ENCODE measurements at places on chromosomes 4 and X.
A peak's percentile ranks its signal among the peaks of the same experiment; 100 is the strongest.

DNA sequence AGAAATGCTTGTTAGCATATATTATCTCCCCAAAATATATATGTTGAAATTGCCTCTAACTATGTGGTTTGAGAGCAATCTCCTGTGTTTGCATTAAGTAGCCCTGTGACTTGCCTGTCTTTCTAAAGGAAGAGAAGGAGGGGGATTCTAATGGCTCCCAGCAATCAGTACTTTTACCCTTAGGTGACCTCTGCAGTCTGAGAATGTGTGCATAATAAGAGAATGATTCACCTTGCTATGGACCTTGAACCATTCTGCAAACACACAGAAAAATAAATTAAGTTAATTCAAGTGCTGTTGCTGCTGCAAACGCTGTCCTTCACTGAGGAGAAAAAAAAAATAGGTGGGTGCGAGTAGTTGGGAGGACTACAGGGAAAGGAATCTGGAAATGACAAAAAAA is 322.2 kb downstream of the IQCM start:
- DNase-seq = no peak

DNA sequence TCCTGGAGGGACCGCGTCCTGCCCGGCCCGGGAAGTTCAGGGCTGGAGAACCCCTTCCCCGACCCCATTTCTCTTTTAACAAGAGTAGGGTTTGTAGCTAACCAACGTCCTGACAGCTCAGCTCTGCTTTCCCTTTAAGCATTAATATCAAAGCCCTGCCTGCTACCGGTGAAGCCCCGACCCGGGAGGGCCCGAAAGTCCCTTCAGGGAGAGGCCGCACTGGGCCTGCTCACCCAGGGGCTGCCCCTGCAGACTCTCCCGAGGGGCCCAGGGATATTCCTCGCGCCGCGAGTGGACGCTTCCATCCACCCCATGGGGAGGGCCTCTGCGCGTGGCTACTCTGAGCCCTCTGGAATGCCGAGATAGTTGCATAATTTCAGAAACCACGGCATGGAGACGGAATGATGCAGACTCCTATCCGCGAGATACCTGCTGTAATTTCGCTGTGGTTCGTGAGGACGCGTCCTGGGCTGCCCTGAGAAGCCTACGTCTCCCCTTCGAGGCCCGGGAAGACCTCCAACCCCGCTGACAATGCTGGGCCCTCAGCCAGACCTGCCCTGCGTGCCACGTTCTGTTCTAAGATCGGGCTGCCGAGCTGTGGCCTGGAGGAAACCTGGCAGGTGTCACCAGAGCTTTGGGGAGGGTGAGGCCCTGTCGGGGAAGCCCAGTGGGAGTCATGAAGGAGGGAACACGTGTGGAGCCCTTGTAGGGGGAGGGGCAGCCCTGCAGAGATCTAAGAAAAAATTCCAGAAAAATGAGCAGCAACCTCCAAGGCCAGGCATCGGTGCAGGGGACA is 999 bp upstream of the CTBP1 start:
- no peak for DNase-seq

DNA sequence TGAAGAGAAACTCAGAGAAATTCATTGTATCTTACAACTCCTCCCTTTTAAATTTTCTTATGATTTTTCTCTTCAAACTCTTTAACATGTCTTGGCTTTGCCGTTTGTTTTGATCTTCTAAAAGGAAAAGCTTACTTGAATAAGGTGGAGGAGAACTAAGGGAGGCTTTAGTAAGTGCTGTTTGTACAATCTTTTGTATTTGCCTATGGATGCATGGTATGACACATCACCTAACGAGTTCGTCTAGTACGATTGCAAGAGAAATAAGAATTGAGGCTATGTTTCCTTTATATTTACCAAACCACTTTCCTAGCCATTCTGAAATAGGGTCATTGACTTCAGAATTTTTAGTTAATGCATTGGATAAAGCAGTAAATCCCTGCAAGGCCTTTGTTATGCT is 8.4 kb upstream of the BST1 start:
- no peak for DNase-seq

DNA sequence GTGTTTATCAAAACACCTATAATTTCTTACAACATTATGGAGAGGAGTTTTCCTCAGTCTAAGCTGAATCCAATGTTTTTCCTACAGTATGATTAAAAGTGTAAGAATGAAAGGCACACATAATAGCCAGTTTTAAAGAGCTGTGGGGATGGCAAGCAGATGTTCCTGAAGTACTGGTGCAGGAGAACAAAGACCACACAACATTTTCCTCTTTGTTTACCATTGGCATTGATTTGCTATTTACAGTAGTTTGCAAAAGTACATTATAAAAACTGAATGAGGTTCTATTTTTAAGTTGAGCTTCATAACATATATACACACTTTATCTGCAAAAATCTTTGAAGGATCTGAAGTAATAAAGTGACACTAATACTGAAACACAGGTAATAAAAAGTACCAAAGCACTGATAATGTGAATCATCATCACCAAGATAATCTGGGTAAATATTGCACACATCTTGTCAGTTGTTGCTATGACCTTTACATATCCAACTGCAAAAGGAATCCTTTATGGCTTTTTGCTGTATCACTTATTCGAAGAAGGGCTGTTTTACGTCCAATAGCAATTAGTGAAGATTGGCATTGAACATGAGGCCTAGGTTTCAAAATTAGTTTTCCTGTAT is 22.5 kb downstream of the TCEAL1 start:
- no peak for DNase-seq

DNA sequence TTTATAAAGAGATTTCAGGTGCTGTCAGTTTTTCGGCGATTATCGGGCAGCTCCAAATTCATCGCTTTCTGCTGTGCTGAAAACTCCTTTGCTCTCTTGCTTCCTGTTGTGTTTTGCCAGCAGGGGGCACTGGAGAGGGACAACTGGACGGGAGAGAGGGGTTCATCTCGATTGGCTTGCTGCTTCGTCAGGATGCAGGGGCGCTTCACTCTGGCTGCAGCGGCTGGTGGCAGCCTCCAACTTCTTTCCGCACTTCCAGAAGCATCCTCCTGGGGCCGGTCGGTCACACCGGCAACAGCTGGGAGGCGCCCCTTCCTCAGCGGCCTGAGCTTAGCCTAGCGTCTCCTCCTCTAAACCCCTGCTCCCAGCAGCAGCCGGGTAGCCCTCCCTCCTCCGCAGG is 29.5 kb downstream of the MSL3 start:
- peak; percentile 37 for DNase-seq

DNA sequence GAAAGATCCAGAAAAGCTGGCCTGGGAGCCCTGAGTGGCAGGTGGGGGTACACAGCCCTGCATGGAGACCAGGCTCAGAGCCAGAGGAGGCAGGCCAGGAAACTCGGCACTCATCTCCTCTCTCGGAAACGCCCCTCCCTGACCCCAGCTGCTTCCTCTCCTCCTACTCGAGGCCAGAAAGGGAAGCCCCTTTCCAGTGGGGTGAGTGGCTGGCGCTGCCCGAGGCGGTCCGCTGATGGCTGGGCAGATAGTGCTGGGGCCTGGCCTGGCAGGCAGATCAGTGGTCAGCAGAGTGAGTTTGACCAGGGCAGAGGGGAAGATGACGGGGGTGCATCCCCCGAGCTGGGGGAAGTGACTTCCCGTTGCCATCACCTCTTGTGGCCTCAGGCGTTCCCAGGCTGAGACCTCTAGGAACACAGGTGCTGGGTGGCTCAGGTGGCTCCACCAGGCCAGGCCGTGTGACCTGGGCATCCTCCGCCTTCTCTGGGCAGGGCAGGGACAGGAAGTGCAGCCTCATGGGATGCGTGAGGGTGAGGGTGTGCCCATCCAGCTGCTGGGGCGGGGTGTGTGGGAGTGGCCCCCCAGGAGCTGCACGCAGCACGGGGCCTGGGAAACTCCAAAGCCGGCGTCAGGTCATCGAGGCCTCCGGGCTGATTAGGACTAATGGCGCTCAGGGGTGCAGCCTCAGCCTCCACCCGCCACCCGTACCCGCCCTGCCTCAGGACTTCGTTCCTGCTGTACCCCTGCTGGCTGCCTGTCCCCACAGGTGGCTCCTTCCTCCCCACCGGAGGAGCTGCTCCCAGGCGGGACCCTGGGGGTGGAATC is 5.7 kb downstream of the SH3BP2 start:
- DNase-seq = no peak

DNA sequence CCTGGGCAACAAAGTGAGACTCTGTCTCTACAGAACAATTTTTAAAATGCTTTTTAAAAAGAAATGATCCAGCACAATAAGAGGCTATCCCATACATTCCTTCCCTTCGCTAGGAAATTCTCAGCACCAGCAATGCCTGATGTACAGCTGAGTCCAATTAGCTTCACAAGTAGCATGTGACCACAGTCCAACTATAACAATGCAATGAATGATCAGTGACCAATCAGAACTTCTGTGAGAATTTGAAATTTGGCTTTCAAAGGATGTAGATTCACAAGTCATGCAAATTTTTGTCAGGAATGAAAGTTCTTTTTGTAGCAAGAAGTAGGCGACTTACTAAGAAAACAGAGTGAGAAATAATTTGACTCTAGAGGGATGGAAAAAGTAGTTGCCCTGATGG is 278.5 kb upstream of the UGT8 start:
- no peak for DNase-seq

DNA sequence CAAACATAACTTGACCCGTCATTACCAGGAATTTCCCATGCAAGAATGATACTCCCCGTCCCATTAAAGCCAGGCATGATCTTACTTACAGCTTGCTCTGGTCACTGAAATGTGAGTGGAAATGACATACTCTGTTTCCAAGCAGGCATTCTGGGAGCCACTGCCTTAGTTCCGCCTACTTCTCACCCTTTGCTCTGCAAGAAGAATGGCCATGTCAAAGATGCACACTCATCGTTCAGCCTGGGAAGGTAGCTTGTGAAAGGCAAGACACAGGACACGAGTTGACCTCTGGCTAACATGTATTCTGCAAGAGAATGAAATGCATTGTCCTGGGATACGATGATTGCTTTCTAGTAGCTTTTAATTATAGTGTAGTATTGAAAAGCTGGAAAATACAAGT is 1144.4 kb downstream of the NLGN4X start:
- no peak for DNase-seq

GRCh38 chr4:118889312-118889691 is 648 bp downstream of the SYNPO2 start:
- no peak for DNase-seq

- no peak for DNase-seq
Observed at GRCh38 chr4:40848940-40849339, 99.2 kb downstream of the NSUN7 start.

DNA sequence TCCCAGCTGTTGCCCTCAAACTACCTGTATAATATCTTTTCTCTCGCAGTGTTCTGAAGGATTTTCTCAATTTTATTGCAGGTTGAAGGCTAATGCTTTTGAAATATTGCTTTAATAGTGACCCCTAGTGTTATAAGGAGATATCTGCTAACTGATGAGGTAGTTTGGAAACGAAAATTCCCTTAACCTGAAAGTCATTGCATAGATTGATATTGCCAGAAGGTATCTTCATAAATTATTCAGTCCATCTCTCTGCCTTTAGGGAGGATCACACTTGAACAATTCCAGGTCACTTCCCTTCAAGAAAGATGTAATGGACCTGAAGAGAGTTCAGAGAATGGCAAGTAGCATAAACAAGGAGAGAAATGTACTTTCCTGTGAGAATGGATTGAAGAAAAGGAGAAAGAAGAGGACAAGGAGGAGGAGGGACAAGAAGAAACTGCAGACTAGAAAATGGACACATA is 44.1 kb downstream of the TIGD4 start:
- DNase-seq = peak; percentile 4

DNA sequence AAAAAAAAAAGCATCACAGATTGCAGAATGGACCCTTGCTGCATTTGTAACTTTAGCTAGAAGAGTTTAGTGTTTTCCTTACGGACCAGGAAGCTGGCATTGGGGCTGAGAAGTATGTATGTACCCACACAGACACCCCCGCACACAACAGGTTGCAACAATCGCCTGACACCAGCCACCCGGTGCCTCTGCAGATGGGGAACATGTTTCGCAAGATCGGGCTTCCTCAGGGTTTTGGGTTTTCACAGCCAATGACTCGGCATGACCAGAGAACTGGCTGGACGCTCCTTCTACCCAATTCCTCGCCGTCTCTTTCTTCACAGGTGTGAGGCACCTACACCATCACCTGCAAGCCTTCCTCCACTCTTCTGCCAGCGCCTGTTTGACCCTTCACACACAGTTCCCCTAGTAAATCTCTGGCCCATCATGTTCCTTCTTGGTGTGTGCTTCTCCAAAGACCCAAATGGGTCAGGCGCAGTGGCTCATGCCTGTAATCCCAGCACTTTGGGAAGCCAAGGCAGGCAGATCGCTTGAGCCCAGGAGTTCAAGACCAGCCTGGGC is 70.4 kb downstream of the DHRSX start:
- DNase-seq = no peak

Data from non-pigmented ciliary epithelial cell (primary cell).